ENCODE measurements at places on chromosomes 16 and 17.

- no peak for DNase-seq
Observed at GRCh38 chr16:3690980-3691720, 26.2 kb downstream of the TRAP1 start.

DNA sequence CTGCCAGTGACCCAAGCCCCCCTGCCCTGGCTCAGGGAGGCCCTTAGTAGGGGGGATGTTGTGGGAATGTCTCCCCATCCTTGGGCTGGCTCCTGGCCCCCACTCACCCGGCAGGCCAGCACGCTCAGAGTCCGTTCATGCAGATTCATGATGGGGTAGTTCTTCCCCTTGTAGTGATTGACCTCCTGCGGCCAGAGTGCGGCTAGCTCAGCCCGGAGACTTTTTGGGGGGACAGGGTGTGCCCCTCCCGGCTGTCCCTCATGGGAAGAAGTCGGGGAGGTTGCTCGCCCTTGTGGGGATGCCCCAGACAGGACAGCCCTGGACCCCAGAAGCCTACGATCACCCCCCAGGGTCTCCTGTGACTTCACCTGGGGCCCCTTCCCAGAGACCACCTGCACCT is 4.0 kb downstream of the NPB start:
- DNase-seq: no peak

GRCh38 chr16:87603684-87604633 is 1.7 kb downstream of the JPH3 start:
- DNase-seq: no peak

- no peak for DNase-seq
Observed at GRCh38 chr17:8954339-8954738, 11.2 kb downstream of the PIK3R5 start.

DNA sequence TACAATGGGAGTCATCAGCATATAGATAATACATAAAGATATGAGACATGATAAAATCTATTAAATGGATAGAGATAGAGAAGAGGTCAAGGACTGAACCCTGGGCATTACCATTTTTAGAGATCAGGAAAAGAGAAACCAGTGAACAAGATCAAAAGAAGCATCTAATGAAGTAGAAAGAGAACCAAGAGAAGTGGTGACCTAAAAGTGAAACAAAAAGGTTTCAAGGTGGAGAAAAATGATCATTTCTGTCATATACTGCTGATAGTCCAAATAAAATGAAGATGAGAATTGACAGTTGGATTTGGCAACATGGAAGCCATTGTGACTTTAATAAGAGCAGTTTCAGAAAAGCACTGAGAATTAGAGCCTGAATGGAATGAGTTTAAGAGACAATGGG is 165.1 kb downstream of the PPM1E start:
- no peak for DNase-seq

DNA sequence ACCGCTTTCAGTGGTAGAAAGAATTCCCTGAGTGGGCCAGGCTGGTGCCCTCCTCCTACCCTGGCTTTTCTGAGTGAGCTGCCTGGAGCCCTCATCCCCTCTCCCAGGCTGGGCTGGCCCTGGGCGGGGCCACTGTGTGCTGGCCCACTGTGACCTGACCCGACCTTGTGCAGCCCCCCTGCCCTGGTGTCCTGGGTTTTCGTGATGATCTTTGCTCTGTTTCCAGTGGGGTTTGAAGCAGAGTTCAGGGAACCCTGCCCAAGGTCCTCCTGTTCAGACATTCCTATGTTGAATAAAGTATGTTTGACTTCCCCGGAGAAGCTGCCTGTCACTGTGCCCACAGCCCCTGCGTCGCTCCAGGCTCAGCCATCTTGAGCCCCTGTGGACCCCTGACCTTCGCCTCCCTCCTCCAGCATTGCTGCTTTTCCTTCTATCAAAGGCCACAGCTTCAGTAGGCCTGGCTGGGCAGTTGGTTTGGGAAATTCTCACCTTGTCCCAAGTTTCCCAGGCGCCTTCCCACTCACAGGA is 13.7 kb upstream of the NAGLU start:
- DNase-seq: no peak

DNA sequence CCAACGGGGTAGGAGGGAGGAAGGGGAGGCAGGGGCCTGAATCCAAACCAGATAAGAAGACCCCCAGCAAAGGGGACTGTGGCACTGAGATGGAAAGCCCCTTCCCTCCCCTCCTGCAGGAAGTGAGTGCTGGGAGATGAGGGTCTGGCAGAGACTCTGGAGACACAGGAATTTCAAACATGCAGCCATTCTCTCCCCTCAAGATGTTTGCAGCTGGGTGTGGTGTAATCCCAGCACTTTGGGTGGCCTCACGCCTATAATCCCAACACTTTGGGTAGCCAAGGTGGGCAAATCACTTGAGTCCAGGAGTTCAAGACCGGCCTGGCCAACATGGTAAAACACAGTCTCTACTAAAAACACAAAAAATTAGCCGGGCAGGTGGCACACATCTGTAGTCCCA is 33.9 kb upstream of the FAAP100 start:
- no peak for DNase-seq
